Testis (tissue), 5 donors: ENCODE measurements at places on chromosomes 7 and 10. TPM values are rescaled to one million over a fixed set of nuclear protein-coding genes. Genes with fewer than 3 reads are reported as not detected.
A peak's percentile ranks its signal among the peaks of the same experiment; 100 is the strongest.

Gene TCAF2
- polyA plus RNA-seq = 3.6 TPM

Gene RPEL1
- not detected for polyA plus RNA-seq

Gene CPA5
- 59.4 TPM for polyA plus RNA-seq

Gene CCDC3
- polyA plus RNA-seq = 35.5 TPM

Gene HTRA1
- polyA plus RNA-seq = 105 TPM

Gene RBP4
- polyA plus RNA-seq = 7.8 TPM

Gene EBF3
- polyA plus RNA-seq = 4.0 TPM

Gene ATG9B
- 24.8 TPM for polyA plus RNA-seq

DNA sequence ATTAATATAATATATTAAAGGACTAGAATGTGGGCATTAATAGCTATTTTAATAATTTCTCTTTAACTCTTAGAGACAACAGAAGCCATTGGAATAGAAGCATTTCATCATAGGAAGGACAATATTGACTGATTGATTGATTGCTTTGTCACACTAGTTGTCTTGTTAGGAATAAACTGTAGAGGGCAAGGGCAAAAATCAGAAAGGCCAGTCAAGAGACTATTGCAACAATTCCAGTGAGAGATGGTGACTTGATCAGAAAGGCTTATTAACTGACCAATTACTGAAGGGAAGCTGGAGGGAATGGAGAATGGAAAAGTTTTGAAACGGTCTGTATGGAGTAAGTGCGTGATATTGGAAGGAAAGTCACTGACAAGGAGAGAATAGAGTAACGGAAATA, 87.3 kb downstream of the RUNDC3B start:
- DNase-seq = no peak

DNA sequence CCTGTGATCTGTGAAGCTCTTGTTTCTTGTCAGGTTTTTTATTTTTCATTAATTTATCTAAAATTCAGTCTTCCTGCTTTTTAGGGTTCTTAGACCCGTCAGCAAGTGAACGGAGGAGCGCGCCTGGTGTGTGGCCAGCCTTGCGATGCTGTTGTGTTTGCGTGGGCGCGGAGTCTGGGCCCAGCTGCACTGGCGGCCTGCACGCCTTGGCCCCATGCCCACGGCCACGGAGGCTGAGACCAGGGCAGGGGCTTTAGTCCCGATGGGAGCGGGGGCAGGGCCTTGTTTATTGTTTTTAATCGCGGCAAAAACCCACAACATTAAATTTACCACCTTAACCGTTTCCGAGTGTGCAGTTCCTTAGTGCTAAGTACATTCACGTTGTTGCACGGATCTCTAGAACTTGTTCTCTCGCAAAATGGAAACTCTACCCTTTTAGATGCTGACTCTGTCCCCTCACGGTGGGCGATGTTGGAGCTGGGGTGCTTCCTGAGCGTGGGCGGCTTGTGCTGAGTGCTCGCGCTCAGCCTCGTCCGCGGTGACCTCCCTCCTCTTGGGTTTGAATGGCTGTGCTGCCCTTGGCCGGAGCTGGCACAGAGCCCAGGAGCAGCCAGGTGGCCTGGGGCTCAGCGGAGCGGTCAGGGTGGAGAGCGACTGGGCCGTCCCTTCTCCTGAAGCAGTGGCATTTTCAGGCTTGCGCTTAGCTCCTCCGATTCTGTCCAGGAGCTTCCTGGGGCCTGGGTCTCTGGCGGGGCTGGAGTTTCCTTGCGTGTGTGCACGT, 69.1 kb downstream of the INPP5A start:
- peak; percentile 87 for DNase-seq

- no peak for DNase-seq
Observed at GRCh38 chr7:84532196-84532595, 337.6 kb upstream of the SEMA3A start.

- DNase-seq = no peak
Observed at GRCh38 chr7:133303931-133304330, 51.1 kb downstream of the EXOC4 start.

DNA sequence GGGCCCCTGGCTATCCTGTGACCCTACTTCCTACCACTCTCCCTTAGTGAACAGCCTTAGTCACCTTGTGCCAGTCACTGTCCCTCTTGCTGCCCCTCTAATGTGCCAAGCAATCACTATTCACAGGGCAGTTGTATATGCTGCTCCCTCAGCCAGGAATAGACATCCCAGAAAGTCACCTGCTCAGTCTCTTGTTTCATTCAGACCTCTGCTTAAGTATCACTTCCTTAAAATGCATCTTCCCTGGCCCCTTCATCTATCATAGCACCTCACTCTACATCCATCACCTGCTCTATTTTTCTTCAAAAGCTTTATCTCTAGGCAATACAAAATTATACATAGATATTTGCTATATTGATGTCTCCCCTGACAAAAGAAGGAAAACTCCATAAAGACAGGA, 328.4 kb upstream of the NFE2L3 start:
- no peak for DNase-seq

DNA sequence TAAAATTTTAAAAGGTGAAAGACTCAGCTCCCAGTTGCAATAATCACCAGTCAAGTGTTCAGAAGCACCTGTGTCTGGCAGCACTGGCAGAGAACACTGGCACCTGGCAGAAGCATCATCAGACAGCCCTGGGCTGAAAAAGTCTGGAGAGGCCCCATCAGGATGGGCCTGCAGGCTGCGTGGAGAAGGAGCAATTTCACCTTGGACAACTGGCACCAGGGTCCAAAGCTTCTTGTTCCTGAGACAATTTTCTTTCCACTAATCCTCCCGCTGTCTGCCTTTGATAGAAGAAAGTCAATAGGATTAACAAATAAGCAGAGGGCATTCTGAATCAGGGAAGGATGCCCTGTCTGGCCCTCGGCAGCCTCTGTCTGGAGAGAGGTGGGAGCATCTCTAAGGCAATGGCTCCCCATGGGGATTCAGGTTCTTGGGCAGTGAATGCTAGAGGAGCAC, 6.5 kb downstream of the COBL start:
- no peak for DNase-seq

GRCh38 chr10:269440-270074, 134.3 kb downstream of the ZMYND11 start:
- DNase-seq = no peak

- DNase-seq = no peak
Observed at GRCh38 chr10:17074541-17074847, 55.1 kb downstream of the CUBN start.

DNA sequence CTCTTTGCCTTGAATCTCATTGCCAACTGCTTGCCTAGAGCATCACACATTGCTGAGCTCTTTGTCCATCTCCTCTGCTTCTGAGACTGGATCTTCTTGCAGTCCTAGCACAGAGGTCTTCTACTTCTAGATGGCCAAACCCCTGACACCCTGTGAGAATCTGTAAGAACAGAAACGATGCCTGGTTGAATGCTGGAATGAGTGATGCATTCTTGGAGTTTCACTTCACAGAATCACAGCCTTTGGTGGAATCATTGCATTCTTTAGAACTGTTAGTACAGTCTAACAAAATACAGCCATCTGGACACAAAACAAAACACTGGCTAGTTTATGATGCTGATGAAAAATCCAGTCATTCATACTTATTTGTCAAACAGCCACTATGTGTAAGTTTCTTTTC, 141.7 kb upstream of the ITGB1 start:
- DNase-seq = no peak

- no peak for DNase-seq
Observed at GRCh38 chr10:127216786-127217185, 20.4 kb upstream of the INSYN2A start.

DNA sequence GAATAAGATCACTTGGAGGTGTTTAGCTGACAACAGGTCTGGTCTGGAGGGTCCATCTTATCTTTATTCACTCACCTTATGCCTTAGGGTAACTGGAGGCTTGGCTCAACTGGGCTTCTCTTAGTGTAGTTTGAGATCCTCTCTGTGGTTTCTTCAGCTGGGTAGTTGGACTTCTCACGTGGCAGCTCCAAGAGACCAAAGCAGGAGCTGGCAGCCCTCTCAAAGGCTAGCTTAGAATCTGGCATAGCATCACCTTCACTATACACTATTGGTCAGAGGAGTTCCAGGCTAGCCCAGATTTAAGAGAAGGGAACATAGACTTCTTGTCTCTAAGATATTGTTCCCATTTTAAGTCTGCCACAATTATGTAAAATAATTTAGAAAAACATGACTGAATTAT, 16.4 kb downstream of the ADK start:
- no peak for DNase-seq

GRCh38 chr10:47173929-47174442, 126.0 kb upstream of the GDF10 start:
- DNase-seq = no peak

DNA sequence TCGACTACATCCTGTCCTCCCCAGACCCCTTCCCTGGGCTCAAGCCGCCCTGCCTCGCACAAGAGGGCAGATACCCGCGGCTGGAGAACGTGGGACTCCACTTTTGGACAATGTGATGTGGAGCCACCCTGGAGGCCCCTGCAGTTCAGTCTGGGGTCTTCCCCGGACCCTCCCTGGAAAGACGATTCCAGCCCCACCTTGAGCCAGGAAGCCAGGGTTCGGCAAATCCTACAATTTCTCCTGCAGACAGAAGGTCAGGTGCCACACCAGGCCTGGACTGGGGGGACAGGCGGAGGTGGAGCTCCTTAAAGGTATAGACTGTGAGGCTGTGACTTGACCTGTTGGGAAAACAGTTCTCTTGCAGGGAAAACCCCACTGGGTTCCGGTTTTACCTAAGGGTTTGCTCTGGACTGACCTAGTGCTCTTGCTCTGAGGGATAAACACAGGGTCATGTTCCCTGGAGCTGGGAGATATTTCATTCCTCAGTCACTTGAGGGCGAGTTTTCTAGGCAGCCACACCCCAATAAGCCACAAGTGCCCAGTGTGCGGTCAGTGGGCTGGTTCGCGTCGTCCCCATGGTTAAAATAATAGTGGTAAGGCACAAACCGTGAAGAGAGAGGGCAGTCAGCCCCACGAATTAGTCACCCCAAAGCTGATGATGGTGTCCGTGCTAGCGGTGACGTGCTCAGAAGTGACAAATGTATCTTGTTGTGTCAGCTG, 1.6 kb downstream of the FOXL3 start:
- no peak for DNase-seq

- DNase-seq = no peak
Observed at GRCh38 chr10:124262971-124263370, 155.8 kb downstream of the OAT start.

DNA sequence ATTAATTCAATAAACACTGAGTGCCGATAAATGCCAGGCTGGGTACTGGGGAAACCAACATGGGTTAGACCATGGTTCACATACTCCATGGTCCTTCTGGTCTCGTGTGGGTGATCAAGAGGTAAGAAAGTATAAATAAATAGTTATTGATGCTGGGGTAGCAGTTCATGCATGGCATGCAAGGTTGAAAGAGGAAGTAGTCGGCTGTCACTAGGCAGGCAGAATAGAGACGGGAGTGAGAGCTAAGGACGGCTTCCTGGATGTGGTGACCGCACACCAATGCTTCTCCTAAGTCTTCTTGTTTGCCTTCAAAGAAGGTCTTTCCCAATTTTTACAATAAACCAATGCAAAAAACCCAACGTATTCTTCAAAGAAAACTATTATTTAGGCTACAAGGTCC, 208.6 kb downstream of the ADAM12 start:
- DNase-seq = no peak

- no peak for DNase-seq
Observed at GRCh38 chr7:124379296-124379695, 346.4 kb upstream of the TMEM229A start.

GRCh38 chr7:200290-200689, 7.9 kb downstream of the FAM20C start:
- no peak for DNase-seq

DNA sequence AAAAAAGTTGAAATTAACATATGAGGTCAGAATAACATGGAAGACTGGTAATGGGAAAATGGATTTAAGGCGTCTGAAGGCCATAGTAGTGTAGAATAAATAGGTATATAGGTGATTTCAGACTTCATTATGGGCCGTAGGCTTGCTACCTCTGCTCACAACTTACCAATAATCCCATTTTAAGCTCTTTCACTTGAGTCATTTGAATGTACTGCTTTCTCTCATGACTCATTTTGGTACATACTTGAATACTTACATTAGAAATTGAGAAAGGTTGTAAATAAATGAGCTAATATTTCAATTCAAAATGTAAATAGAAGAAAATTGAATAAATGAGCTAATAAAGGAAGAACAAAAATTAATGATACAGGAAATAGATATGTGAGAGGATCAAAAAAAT, 42.2 kb upstream of the NEUROD6 start:
- DNase-seq = no peak

DNA sequence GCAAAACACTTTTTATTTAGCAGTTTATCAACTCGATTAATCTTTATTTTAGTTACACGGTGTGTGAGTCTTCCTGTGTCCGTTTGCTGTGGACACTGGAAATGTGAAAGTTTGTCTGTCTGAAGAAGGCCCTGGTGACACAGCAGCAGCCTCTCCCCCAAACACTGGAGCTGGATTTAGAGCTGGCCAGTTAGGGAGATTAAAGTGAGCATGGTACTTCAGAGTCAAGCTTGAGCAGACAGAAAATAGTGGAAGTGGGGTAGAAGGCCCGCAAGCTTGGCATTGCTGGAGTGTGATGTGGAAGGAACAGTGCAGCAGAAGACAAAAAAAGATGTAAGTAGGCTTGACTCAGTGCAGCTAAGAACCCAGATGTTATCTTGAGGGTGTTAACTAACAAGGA, 85.9 kb downstream of the POM121L12 start:
- no peak for DNase-seq

- DNase-seq = no peak
Observed at GRCh38 chr10:31477584-31477983, 158.6 kb downstream of the ZEB1 start.

- peak; percentile 84 for DNase-seq
Observed at GRCh38 chr10:101214446-101215396, 14.5 kb downstream of the LBX1 start.

- no peak for DNase-seq
Observed at GRCh38 chr7:106182904-106183303, 70.8 kb upstream of the SYPL1 start.

DNA sequence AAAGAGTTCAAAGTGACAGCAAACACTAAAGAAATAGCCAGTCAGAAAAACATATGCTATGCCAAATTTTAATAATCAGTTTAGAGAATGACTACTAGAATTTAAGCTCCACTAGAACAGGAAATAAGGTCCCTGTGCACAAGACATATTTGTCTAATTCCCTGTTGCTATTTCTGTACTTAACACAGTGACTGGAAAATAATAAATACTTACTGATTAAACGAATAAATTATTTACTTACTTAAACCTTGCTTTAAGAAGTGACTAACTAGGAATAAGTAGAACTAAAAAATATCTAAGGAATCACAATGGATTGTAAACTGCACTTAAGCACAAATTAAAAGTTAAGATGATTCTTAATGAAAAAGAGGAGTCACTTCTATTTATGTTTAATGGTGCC, 22.3 kb downstream of the NPS start:
- DNase-seq = no peak

- DNase-seq = no peak
Observed at GRCh38 chr10:36381748-36382147, 739.7 kb upstream of the FZD8 start.

GRCh38 chr7:28800150-28800549, 158.0 kb downstream of the TRIL start:
- DNase-seq = no peak

- DNase-seq = no peak
Observed at GRCh38 chr7:38846280-38846679, 62.7 kb downstream of the VPS41 start.

- no peak for DNase-seq
Observed at GRCh38 chr7:20998309-20998708, 211.6 kb upstream of the SP8 start.

- no peak for DNase-seq
Observed at GRCh38 chr10:112231602-112232400, 48.2 kb upstream of the GPAM start.
